ENCODE measurements at places on chromosomes 13 and 19. TPM values are rescaled to one million over a fixed set of nuclear protein-coding genes. Genes with fewer than 3 reads are reported as not detected.

Gene IZUMO4
- 9.2 TPM for polyA plus RNA-seq

Gene HNRNPM
- polyA plus RNA-seq: 173 TPM

Gene PSG11
- polyA plus RNA-seq: not detected

Gene MEF2B
- polyA plus RNA-seq: 0.48 TPM

Gene CASP14
- not detected for polyA plus RNA-seq

Gene ZNF763
- polyA plus RNA-seq: 3.3 TPM

Gene GRIK5
- 8.6 TPM for polyA plus RNA-seq

Gene SLC1A6
- polyA plus RNA-seq: not detected

Gene PSG2
- polyA plus RNA-seq: not detected

Gene KIR3DL2
- polyA plus RNA-seq: 0.18 TPM

Gene PSG6
- not detected for polyA plus RNA-seq

Data from urinary bladder (tissue), 4 donors.